ENCODE measurements at places on chromosomes 11 and 22. TPM values are rescaled to one million over a fixed set of nuclear protein-coding genes. Genes with fewer than 3 reads are reported as not detected.

The EMID1 gene
- 0.95 TPM for polyA plus RNA-seq

The MPEG1 gene
- 1.9 TPM for polyA plus RNA-seq

The OR52N4 gene
- not detected for polyA plus RNA-seq

The RASSF10 gene
- 0.27 TPM for polyA plus RNA-seq

The ELFN2 gene
- polyA plus RNA-seq, result 0.05 TPM

The CHST1 gene
- 2.7 TPM for polyA plus RNA-seq

The C11orf97 gene
- not detected for polyA plus RNA-seq

The JAML gene
- 2.0 TPM for polyA plus RNA-seq

The DEUP1 gene
- not detected for polyA plus RNA-seq

The CHCHD10 gene
- 1,153 TPM for polyA plus RNA-seq

The TRIM66 gene
- polyA plus RNA-seq, result 1.6 TPM

The LMO1 gene
- polyA plus RNA-seq, result 0.34 TPM

The APOA5 gene
- not detected for polyA plus RNA-seq

The ISX gene
- polyA plus RNA-seq, result not detected
